ENCODE measurements at places on chromosomes 2 and 18. TPM values are rescaled to one million over a fixed set of nuclear protein-coding genes. Genes with fewer than 3 reads are reported as not detected.

The PLGLB1 gene
- 124 TPM for total RNA-seq

DNA sequence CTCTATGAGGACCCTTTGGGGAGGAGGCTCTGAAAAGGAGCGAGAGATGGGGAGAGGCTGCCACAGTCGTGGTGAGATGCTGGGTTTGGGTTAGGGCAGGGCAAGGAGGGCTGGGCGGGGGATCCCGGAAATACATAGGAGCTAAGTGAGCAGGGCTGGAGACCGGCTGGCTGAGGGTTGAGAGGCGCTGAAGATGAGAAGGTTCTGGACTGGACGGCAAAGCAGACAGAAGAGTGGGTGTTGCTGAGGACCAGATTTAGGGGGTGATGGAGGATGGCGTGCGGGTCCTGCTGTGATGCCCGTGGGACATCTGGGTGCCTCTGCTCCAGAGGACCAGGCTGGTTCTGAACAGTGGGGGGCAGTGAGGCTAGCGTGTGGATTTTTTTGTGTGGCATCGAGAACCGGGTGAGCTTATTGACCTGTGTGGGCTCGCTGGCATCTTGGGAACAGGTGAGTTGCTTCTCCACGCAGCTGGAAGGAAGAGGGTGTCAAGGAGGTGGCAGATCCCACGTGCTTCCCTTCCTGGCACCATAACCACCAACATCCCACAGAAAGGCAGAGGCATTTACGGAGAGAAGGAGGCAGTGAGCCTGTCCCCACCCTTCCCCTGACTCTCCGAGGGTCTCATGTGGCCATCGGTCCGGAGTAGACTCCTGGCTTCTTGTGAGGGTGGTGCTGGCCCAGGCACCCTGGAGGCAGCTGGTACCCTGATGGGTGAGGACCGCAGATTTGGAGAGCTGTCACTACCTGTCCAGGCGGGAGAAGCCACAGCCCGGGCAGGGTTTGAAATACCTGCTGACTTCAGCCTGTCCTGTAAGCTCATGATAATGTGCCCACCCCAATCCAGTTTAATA, 70.3 kb downstream of the ASB1 start:
- DNase-seq = no peak
- H3K27me3 ChIP-seq = no peaks in the 10 kb centered on the region
- H3K27ac ChIP-seq = no peak overlapping the region
- no peaks in the 10 kb centered on the region for H3K36me3 ChIP-seq
- no peaks in the 10 kb centered on the region for H3K4me1 ChIP-seq
- no peak overlapping the region for H3K4me3 ChIP-seq

- H3K27ac ChIP-seq = peak overlapping the region; percentile 94
- no peaks in the 10 kb centered on the region for H3K4me1 ChIP-seq
- no peaks in the 10 kb centered on the region for H3K27me3 ChIP-seq
- DNase-seq = no peak
- H3K36me3 ChIP-seq = no peaks in the 10 kb centered on the region
Measured at GRCh38 chr2:207162316-207162715, 3.4 kb downstream of the KLF7 start.

The IL1A gene
- total RNA-seq = not detected

- no peaks in the 10 kb centered on the region for H3K27me3 ChIP-seq
- H3K27ac ChIP-seq = no peak overlapping the region
- H3K4me1 ChIP-seq = no peaks in the 10 kb centered on the region
- no peak for DNase-seq
Measured at GRCh38 chr2:128109243-128109642, 18.2 kb downstream of the UGGT1 start.

The DSG3 gene
- not detected for total RNA-seq

- no peak overlapping the region for H3K27ac ChIP-seq
- no peak for DNase-seq
- H3K36me3 ChIP-seq = no peaks in the 10 kb centered on the region
- no peaks in the 10 kb centered on the region for H3K4me1 ChIP-seq
- H3K4me3 ChIP-seq = no peak overlapping the region
Measured at GRCh38 chr18:3347286-3347803, 85.4 kb downstream of the MYL12B start.

- no peak overlapping the region for H3K27ac ChIP-seq
- H3K4me1 ChIP-seq = no peaks in the 10 kb centered on the region
- no peaks in the 10 kb centered on the region for H3K27me3 ChIP-seq
- no peaks in the 10 kb centered on the region for H3K36me3 ChIP-seq
- no peak for DNase-seq
Measured at GRCh38 chr2:12176623-12177454, 430.4 kb downstream of the LPIN1 start.

- H3K4me3 ChIP-seq = no peak overlapping the region
- H3K36me3 ChIP-seq = no peaks in the 10 kb centered on the region
- H3K4me1 ChIP-seq = no peaks in the 10 kb centered on the region
- no peak for DNase-seq
- no peak overlapping the region for H3K27ac ChIP-seq
- no peaks in the 10 kb centered on the region for H3K27me3 ChIP-seq
Measured at GRCh38 chr2:71631411-71631931, 178.1 kb downstream of the DYSF start.

DNA sequence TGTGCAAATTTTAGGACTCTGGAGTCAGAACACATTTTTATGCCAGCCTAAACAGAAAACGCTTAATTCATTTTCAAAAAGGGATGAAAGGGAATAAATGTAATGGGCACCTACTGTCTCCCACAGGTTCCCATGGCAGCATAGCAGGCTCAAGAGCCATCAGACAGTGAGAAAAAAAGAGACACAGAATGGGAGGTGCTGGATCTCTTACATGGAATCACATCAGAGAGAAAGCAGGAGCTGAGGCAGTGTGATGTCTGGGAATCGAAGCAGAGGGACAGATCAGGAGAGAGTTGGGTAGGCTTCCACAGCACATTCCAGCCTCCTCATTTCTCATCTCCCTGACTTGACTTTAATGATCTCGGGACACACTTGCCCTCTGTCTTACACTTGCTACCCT, 684.3 kb downstream of the KCNJ3 start:
- H3K4me3 ChIP-seq = no peak overlapping the region
- H3K27ac ChIP-seq = no peak overlapping the region
- no peaks in the 10 kb centered on the region for H3K36me3 ChIP-seq
- no peaks in the 10 kb centered on the region for H3K27me3 ChIP-seq
- H3K4me1 ChIP-seq = no peaks in the 10 kb centered on the region

The TRIB2 gene
- 20.3 TPM for total RNA-seq

DNA sequence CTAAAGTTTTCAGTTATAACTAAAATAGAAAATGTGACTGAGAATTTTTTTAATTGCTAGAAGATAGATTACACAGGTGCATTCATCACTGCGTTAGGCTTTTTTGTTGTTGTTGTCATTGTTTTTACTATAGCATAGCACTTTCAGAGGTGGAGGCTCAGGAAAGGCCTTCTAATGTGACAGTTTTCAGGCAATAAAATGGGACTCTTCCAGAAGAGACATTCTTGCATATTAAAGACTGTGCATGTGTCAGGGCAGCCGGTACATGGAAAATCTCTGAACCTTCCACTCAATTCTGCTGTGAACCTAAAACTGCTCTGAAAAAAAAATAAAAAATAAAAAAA, 175.2 kb downstream of the METTL4 start:
- H3K4me1 ChIP-seq = no peaks in the 10 kb centered on the region
- H3K36me3 ChIP-seq = no peaks in the 10 kb centered on the region
- no peaks in the 10 kb centered on the region for H3K27me3 ChIP-seq
- no peak for DNase-seq

- no peaks in the 10 kb centered on the region for H3K4me1 ChIP-seq
- H3K27me3 ChIP-seq = no peaks in the 10 kb centered on the region
- no peak for DNase-seq
Measured at GRCh38 chr2:240472078-240472790, 36.8 kb downstream of the GPC1 start.

DNA sequence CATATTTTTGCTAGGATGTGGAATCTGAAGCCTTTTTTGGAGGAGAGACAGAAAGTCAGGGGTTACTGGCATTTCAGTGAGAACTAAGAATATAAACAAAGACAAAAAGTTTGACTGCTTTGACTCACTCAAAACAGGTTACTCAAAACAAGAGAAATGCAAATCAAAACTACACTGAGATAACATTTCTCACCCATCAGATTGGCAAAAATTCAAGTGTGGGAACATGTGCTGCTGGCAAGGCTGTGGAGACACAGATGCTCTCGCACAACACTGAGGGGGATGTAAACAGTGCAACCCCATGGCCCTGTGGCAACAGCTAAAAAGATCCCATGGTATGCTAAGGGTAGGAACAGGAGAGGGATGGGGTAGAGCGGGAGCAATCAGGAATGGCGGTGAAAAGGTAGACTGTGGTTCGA, 86.6 kb downstream of the DTNB start:
- no peaks in the 10 kb centered on the region for H3K36me3 ChIP-seq
- H3K4me3 ChIP-seq = no peak overlapping the region

The ANO7 gene
- 1.1 TPM for total RNA-seq

The RNF144A gene
- 1.2 TPM for total RNA-seq

The CYP26B1 gene
- total RNA-seq = 1.8 TPM
